GM12891 (cell line): ENCODE measurements at places on chromosomes 3 and 15.

- no peak for DNase-seq
Measured at GRCh38 chr15:33100314-33100713, 94.2 kb downstream of the FMN1 start.

DNA sequence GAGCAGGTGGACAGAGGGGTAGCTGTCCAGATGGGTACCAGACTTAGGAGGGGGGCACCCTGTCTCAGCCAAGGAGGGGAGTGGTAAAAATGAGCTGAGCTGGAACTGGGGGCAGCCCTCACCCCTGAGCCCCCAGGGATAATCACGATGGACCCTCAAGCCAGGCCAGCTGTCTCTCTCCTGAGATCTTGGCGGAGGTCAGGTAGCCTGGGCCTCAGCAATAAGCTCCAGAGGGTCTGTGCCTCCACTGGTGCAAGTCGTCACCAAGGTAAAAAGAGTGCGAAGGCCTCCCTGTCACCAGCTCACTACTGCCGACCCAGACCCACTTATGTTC lies 5.1 kb downstream of the SLC38A3 start:
- DNase-seq, result no peak

DNA sequence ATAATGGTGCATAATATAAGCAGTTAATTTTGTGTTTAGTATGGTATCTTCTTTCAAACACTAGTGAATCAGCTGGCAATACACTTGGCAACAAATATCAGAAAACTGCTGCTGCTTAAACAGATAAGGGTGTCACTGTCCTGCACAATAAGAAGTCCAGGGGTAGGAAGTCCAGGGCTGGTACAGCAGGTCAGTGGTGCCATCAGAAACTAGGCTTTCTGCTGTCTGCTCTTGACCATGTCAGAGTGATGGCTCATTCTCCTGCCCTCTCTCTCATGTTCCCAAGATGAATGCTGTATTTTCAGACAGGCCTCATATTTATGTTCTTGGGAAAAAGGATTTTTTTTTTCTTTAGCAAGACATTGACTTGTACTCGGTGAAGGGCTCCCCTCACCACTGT lies 9.2 kb upstream of the GRK7 start:
- DNase-seq, result no peak

DNA sequence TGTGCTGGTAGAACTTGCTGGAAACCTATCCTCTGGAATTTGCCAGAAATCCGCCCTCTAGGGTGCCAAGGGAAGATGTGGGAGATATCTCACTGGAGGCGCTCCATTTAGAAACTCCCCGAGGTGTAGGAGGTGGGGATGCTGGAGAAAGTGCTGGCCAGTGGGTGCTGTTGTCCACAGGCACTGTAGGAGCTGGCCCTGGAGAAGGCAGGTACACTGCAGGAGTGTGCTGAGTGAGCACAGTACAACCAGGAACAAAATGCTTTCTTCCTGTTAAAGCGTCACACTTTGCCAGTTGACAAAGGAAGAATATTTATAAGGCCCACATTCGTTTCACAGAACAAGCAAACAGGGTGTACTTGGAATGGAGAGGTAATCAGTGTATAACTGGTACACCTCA lies 119.9 kb downstream of the CACNA1D start:
- no peak for DNase-seq

DNA sequence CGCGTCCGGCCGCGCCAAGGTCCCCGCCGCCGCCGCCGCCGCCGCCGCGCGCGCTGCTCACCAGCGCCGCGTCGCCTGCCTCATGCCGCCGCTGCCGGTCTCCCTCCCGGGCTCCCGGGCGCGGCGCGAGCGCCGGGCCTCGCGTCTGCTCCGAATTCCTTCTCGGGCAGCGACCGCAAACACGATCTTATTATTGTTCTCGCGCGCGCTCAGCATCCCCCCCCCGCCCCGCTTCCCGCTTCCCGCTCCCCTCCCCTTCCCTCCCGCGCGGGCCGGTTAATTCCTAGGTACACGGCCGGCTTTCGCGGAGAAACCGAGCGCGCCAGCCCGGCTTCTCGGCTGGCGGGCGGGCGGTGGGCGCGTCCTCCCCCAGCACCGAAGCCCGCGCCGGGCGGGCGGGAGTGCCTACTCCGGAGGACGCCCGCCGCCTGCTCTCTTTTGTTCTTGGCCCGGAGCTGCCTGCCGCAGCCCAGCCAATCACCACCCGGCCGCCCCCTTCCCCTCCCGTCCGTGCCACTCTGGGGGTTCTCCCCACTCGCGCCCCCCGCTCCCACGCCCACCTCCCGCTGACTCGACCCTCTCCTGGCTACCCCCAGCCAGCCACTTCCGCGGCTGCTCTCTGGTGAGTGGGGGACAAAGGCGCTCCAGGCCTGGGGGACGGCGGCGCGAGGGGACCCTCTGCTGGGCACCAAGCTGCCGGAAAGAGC lies at the start of gene HDGFL3:
Gene HDGFL3 (minus strand): TSS at position 164 of the 707 bp plus-strand sequence. CDS start 409 bp downstream, outside the sequence.
- DNase-seq, result peak; percentile 59

DNA sequence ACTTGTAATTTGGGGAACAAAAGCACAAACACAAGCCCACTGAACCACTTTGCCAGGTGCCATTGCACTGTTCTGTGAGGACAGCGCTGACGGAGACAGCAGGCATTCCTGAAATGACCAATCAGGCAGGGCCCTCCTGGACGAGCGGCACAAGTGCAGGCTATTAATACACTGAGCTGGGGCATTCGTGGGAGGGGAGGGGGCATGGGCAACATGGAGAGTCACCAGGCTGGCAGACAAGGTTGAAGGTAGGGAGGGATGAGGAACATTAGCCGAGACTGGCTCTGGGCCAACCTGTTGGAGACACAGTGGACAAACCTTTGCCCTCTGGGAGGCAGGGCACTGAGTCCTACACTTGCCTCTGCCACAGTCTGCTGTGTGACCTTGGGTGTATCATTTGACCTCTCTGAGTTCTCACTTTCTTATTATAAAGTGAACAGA lies 45.6 kb downstream of the NOX5 start:
- DNase-seq, result no peak

GRCh38 chr15:33888176-33888575 lies 80.1 kb upstream of the CHRM5 start:
- no peak for DNase-seq

DNA sequence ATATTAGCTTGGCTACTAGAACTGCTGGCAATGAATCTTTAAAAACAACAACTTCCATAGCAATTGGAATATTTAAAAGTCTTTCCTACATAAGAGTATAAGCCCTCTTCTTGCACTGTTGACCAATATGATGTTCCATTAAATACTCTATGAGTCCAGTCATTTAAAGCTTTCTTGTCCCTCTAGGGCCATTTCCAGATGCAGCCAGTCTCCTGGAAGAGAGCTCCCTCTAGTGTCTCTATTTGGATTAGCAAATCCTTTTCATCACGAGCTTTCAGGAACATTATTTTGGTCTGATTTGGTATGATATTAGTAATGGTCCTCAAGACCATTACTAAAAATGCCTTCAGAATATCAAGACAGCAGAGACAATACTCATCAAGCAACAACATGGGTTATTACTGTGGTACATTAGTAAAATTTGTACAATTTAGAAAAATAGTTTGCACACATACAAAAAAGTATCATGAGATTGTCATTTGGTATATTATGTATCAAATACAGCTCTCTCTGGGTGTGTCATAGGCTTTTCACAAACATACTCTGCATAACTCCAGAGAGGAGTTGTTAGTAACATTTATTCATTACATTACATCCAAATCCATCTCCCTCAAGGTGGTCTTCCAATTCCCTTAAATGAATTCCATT lies 101.3 kb downstream of the DPH6 start:
- no peak for DNase-seq

GRCh38 chr15:36251450-36251849 lies 328.0 kb upstream of the CDIN1 start:
- no peak for DNase-seq

DNA sequence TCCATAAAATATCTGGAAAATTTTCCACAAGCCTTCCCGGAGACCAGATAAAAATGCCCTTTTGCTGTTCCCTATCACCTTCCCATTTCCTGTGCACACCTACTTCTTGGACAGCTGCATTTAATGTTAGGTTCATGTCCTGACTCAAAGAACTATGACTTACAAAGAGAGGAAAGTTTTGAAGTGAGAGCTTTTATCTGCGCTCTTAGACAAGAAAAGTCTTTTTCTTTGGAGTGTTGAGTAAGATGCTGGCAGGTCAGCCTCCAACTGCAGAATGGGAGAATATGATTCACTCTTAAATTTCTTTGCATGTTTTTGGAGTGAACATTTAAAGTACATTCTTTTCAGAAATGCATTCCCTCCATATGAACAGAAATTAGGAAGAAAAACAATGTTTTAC lies 147.3 kb upstream of the DPH6 start:
- no peak for DNase-seq

DNA sequence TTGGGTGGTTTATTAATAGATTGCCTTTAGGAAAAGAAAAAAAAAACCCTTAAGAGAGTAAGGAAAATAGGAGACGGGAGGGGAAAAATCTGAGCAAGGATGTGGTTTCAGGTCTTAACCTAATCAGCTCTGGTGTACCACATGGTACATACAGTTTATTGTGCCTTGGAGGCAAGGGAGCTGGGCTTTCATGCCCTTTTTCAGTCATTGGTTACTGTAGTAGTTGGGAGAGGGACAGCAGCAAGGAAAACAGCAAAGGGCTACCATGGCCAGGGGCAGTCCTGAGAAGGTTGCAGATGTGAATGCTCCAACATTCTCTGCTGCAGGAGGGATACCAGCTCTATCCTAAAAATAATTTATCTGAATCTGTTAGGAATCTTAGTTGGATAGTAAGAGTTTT lies 5.9 kb downstream of the CMC1 start:
- DNase-seq, result no peak

- peak; percentile 2 for DNase-seq
Measured at GRCh38 chr3:87298111-87298718, 21.8 kb upstream of the POU1F1 start.

DNA sequence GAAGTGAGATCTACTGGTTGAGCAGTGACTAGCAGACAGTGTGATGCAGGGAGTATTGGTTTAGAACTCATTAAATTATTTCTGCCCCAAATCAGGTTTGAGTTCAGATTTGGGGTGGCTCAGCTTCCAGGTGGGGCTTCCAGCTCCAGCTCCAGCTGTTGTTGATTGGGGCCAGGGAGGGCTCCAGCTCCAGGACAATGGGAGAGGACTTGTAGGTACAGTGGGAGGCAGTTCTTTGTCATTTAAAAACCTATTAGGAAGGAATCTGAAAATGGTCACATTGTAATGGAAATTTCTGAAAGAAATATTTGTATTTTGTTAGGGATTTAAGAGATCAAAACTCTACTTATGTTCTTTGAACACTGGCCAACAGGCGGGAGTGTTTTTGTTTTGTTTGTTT lies 97.0 kb downstream of the FNDC3B start:
- DNase-seq, result no peak
